ENCODE measurements at places on chromosomes 3 and 15. TPM values are rescaled to one million over a fixed set of nuclear protein-coding genes. Genes with fewer than 3 reads are reported as not detected.

The HRG gene
- not detected for total RNA-seq

The PCOLCE2 gene
- 122 TPM for total RNA-seq

The EOMES gene
- not detected for total RNA-seq

The RYR3 gene
- under 0.01 TPM for total RNA-seq

The GABRB3 gene
- total RNA-seq = 0.16 TPM

The AADACL2 gene
- total RNA-seq = not detected

The CHRM5 gene
- total RNA-seq = under 0.01 TPM
